Epithelial cell of proximal tubule (primary cell): ENCODE measurements at places on chromosomes 4 and X.

GRCh38 chr4:15707363-15707715 lies 4.5 kb downstream of the BST1 start:
- no peak for DNase-seq

- no peak for DNase-seq
Observed at GRCh38 chr4:47213539-47213938, 182.2 kb downstream of the GABRB1 start.

DNA sequence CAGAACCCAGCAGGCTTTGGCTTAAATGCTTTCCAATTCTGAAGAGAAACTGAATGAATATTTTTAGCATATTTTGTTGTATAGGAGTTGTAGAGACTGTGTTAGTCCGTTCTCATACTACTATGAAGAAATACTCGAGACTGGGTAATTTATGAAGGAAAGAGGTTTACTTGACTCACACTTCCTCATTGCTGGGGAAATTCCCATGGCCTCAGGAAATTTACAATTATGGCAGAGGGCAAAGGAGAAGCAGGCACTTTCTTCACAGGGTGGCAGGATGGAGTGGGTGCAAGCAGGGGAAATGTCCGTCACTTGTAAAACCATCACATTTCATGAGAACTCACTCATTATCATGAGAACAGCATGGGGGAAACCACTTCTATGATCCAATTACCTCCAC lies 291.7 kb downstream of the PACRGL start:
- DNase-seq, result no peak

DNA sequence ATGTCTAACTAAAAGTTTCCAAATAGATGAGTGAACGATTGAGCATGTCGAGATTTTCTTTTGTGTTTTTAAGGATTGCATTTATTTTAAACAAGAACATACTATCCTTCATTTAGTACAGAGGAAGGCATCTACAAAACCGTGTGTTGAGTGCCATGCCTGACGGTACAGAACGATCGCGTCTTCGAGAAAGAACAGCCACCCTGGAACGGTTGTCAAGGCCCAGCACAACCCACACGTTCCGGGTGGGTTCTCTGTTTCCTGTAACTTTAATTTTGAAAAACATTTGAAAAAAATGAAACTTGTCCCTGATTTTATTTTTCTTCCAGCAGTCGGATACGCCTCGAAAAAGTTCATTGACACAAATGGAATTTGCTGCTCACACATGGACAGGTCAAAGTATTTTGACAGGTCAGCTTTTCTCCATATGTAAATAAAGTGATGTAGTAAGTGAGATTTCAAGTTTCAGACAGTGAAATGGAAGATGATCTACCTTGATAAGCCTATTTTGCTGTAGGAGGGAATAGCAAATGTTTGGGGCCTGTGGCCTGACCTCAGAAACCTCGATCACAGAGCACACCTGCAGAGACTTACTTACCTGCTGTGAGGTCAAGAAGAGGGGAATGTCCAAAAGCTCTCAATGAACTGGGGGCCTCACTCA lies 24.4 kb upstream of the CYP4V2 start:
- DNase-seq, result no peak

GRCh38 chrX:140764401-140764919 lies 54.9 kb downstream of the LINC00632 start:
- no peak for DNase-seq

DNA sequence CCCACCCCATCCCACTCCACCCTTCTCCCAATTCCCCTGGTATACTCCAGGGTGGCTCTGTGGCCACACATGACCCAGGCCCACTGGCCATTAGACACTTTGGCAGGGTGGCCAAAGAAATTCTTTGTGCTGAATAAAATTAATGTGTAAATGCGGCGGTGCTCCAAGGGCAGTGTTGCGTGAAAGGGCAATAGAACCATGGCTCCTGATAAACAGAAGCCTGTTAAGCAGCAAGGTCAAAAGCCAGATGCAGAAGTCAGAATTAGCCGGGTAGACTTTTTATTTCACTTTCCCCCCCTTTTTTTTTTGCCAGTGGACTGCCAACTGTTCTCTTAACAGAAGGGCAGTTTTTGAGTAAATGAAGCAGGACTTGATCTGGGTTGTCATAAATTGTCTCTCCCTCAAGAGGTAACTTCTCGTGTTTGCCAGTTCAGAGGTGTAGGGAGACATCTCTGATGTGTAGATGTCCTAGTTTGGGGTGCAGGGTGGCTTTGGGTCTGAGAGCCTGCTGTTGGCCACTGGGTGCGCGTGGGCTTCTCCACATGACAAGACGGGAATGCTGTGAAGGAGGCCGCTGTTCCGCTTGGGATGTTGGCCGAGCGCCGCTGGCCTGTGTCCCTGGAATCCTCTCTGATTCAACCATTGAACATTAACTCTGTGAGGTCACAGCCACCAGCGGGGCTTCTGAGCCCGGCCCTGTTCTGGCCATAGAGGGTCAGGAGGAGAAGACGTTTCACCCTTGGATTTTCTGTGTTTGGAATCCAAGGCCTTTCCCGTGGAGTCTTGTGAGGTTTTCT lies 139.5 kb downstream of the TBL1X start:
- peak; percentile 75 for DNase-seq

GRCh38 chr4:2792396-2792710 lies 532 bp upstream of the SH3BP2 start:
- DNase-seq, result no peak

DNA sequence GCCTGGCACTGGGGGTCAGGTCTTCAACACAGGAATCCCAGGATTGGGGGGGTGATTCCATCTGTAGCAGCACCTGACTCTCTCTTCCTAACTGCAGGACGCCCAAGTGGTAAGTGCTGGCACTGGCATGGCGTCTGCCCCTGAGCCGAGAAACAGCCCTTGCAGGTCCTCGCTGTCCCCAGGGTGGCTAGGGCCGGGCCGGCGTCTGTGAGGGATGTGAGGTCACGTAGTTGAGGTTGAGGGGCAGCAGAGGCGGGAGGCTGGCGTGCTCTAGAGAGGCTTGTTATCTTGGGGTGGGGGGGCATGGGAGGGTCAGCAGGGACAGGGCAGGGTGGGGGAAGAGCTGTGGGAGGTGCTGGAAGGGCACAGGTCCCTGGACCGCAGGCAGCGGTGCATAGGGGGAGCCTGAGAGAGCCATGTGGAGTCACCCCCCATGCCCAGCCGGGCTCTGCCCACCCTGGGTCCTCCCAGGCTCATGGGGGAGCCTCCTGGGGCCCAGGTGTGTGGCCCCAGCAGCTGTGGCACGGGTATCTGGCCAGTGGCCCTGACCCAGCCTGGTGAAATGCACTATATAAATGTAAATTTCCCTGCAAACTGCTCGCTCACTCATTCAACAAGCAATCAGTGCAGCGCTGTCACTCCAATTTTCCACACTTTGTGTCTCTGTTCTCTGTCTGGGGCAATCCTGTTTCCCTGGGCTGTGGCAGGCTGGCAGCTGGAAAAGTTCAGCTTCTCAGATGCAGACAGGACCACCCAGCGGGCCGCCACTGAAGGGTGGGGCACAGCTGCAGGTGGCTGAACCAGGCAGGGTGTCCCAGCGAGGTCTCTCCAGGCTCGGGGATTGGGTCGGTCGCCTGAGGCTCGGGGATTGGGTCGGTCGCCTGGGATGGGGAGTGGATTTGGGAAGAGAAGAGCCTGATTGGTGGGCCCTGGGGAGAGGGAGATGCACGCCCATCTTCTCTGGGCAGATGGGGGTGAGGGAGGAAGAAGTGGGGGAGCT lies 102.2 kb upstream of the NKX1-1 start:
- DNase-seq, result no peak
